Natural killer cell treated with Interleukin-12 subunit alpha and Interleukin-12 subunit beta and Interleukin-15 and Interleukin-18, amount 100 ng/mL, for 72 hours (primary cell): ENCODE measurements at places on chromosomes 16 and 17.

DNA sequence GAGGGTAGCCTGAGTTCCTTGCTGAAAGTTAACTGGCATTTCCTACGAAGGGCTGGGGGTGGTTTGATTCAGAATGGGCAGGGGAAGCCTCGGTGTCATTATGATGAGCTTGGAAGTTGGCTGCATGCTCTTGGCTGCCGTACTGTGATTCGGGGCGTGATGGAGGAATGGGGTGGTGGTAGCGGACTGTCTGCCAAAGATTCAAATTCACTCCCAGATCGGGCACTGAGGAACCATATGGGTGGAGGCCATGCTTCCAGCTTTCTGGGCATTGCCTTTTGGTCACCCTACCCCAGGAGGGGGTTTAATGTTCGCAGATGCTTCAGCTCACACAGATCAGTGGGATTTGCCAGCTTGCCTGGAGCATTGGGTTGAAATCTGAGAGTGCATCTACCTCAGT is 492.8 kb upstream of the EEF2KMT start:
- no peak overlapping the region for H3K4me3 ChIP-seq
- no peak for DNase-seq
- H3K27me3 ChIP-seq, result peaks cover 5% of the 10 kb centered on the region
- no peak overlapping the region for H3K27ac ChIP-seq
- H3K4me1 ChIP-seq, result no peaks in the 10 kb centered on the region

DNA sequence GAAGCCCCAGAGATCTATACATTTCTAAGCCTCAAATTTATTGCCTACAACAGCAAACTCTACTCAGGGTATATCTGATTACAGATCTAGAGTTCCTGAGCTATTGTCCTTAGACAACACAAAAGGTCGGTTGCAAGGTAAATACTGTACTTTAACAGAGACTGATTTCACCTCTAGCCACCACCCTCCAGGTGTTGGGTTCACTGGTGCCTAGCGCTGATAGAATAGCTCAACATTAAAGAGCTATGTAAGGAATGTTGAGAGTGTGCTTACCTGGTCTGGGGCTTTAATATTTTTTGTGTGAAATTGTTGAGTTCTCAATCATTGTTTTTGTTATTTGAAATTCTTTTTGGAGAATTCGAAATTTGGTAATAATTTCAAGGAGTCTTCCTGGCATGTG is 277.0 kb upstream of the PSMD7 start:
- DNase-seq, result no peak
- H3K36me3 ChIP-seq, result no peaks in the 10 kb centered on the region
- no peaks in the 10 kb centered on the region for H3K4me1 ChIP-seq
- no peaks in the 10 kb centered on the region for H3K27me3 ChIP-seq

DNA sequence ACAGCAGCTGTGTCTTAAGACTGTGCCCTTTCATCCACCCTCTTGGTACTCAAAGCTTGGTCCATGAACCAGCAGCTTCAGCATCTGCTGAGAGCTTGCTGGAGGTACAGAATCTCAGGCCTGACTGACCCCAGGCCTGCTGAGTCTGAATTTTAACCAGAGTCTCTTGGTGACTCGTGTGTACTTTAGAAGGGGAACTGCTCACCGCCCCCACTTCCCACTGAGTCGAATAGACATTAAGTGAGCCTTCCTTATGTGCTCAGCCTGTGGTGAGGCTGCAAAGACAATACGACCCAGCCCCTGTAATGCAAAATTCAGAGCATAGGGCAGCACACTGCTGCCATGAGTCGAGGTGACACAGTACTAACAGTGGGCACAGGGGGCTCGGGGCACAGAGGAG is 662.8 kb downstream of the WWOX start:
- no peak overlapping the region for H3K27ac ChIP-seq
- peaks cover 10% of the 10 kb centered on the region for H3K4me1 ChIP-seq
- H3K27me3 ChIP-seq, result peaks cover 28% of the 10 kb centered on the region
- H3K36me3 ChIP-seq, result no peaks in the 10 kb centered on the region
- no peak for DNase-seq

DNA sequence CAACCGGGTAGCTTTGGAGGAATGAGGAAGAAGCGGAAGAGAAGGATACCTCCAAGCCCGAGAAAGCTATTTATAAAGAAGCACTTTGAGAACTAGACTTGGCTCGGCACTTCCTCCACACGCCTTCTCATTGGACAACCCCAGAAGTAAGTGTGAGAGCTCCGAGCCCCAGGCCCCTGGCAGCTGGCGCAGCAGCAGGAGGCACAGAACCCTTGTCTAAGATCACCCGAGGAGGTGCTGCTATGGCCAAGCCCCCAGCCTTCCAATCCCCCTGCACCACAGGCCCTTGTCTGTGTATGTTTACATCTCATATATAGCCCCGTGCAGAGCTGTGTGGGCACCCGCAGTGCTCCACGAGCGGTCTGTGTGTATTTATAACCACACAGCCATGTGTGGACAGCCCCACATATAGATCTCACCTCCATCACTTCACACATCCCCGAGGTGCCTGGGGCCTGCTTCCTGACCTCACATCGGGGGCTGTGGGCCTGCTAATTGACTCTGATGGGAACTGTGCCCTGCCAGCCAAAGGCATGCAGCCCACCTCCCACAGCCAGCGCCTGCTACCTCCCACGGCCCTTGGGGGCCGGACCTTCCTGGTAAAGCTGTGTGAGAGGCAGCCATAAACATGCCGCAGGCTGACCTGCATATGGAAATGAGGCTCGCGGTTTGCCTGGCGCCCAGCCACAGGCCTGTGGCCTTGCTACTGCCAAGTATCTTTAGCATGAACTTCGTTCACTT is 96.1 kb downstream of the C17orf67 start:
- DNase-seq, result peak; percentile 71
- H3K36me3 ChIP-seq, result no peaks in the 10 kb centered on the region
- H3K27me3 ChIP-seq, result peaks cover 38% of the 10 kb centered on the region
- H3K4me3 ChIP-seq, result peak overlapping the region; percentile 44
- peak overlapping the region; percentile 37 for H3K27ac ChIP-seq

DNA sequence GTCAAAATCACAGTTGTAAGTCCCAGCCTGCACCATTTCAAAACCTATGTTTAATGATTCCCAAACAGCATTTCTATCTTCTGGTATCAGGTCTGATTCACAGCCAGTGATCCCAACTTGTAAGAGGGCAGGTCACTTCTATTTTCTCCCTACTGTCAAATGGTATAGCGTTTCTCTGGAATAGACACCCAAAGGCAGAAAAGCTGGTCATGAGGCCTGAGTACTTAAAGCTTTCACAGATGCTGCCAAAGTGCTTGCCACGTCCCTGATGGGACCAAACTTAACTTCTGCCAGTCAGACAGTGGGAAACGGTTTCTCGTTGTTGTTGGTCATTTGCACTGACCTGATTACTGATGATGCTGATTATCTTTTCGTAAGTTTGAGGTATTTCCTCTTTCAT is 43.4 kb downstream of the CYTH1 start:
- H3K36me3 ChIP-seq, result no peaks in the 10 kb centered on the region
- peak overlapping the region; percentile 94 for H3K27ac ChIP-seq
- DNase-seq, result peak; percentile 54
- H3K4me3 ChIP-seq, result peak overlapping the region; percentile 68
- H3K4me1 ChIP-seq, result peaks cover 74% of the 10 kb centered on the region

DNA sequence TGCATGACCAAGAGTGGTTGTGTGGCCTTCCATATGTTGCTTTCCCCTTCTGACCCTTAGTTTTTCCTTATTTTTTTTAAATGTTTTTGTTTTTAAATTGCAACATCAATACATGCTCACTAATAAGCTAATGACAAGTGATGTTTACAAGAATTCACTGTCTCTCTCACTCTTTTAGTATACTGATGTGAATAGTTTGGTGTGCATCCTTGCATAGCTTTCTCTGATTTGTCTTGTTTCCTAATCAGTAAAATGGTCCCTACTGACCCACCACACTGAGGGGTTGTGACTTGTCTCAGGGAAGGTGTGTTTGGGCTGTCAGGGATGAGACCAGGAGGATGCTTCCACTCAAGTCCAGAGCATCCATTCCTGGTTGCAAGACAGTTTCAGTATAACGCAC is 26.0 kb downstream of the CIITA start:
- peaks cover 28% of the 10 kb centered on the region for H3K36me3 ChIP-seq
- DNase-seq, result no peak
- H3K27me3 ChIP-seq, result no peaks in the 10 kb centered on the region
- no peaks in the 10 kb centered on the region for H3K4me1 ChIP-seq
- no peak overlapping the region for H3K27ac ChIP-seq
- H3K4me3 ChIP-seq, result no peak overlapping the region

- no peak overlapping the region for H3K27ac ChIP-seq
- DNase-seq, result no peak
- no peaks in the 10 kb centered on the region for H3K36me3 ChIP-seq
- H3K4me3 ChIP-seq, result no peak overlapping the region
- no peaks in the 10 kb centered on the region for H3K27me3 ChIP-seq
- H3K4me1 ChIP-seq, result no peaks in the 10 kb centered on the region
Measured at GRCh38 chr16:76157629-76158028, 119.6 kb upstream of the CNTNAP4 start.

DNA sequence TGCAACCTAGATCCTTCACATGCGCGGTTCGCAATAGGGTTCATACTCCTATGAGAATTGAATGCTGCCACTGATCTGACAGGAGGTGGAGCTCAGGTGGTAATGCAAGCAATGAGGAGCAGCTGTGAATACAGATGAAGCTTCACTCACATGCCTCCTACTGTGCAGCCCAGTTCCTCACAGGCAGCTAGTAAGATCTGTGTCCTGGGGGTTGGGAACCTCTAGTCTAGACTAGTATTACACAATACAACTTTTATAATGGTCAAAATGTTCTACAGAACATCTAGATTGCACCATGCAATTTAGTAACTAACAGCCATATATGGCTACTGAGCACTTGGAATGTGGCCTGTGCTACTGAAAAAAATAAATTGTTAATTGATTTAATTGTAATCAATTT is 26.7 kb downstream of the ABCA5 start:
- H3K27ac ChIP-seq, result no peak overlapping the region
- H3K4me1 ChIP-seq, result no peaks in the 10 kb centered on the region
- DNase-seq, result no peak
- H3K4me3 ChIP-seq, result no peak overlapping the region

- H3K36me3 ChIP-seq, result peaks cover 38% of the 10 kb centered on the region
- DNase-seq, result no peak
- H3K4me1 ChIP-seq, result peaks cover 20% of the 10 kb centered on the region
- H3K27me3 ChIP-seq, result no peaks in the 10 kb centered on the region
- H3K27ac ChIP-seq, result peak overlapping the region; percentile 13
- peak overlapping the region; percentile 10 for H3K4me3 ChIP-seq
Measured at GRCh38 chr16:58176608-58177352, 21.1 kb downstream of the CSNK2A2 start.

- no peaks in the 10 kb centered on the region for H3K27me3 ChIP-seq
- no peak for DNase-seq
- no peaks in the 10 kb centered on the region for H3K36me3 ChIP-seq
- no peaks in the 10 kb centered on the region for H3K4me1 ChIP-seq
- no peak overlapping the region for H3K4me3 ChIP-seq
- no peak overlapping the region for H3K27ac ChIP-seq
Measured at GRCh38 chr17:80017226-80018010, 18.3 kb downstream of the TBC1D16 start.

GRCh38 chr17:2040219-2040827 is 1.5 kb upstream of the OVCA2 start:
- peaks cover 17% of the 10 kb centered on the region for H3K4me1 ChIP-seq
- H3K36me3 ChIP-seq, result peaks cover 7% of the 10 kb centered on the region
- H3K27ac ChIP-seq, result no peak overlapping the region
- H3K27me3 ChIP-seq, result no peaks in the 10 kb centered on the region

- no peak overlapping the region for H3K27ac ChIP-seq
- DNase-seq, result no peak
- H3K4me1 ChIP-seq, result peaks cover 4% of the 10 kb centered on the region
Measured at GRCh38 chr17:35148144-35148543, 527 bp downstream of the UNC45B start.

- peaks cover 8% of the 10 kb centered on the region for H3K27me3 ChIP-seq
- H3K4me3 ChIP-seq, result no peak overlapping the region
Measured at GRCh38 chr17:34360601-34361270, 2.3 kb downstream of the CCL1 start.

DNA sequence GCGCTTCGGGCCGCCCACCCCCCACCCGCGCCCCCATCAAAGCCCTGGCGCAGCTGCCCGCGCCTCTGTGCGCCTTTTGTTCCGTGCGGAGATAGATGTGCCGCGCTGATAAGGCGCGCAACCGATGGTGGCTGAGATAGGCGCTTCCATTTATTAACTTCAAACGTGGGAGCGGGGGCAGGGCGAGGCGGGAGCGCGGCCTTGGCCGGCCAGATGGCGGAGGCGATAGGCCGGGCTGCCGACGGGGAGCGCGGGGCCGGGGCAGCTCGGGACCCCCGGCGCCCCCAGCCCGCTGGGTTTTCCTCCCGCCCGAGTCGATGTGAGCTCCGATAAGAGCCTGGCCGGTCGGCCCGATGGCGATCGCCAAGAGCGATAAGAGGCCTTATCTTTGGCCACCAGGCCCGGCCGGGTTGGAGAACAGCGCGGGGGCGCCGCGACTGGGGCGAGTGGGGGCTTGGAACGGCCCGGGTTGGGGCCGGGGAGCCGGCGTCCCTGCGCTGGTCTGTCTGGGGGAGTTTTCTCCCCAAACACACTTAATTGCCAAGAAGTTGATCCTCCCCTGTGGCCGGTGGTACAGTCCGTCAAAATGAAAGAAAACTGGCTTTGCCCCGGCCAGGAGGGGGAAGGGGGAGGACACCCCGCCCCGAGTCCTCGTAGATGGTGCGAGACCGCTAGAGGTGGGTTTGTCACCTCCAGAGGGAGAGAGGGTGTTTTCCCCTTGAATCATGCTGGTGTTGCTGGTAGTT is 2.7 kb downstream of the ZFPM1 start:
- H3K36me3 ChIP-seq, result no peaks in the 10 kb centered on the region
- H3K27ac ChIP-seq, result peak overlapping the region; percentile 96
- H3K4me1 ChIP-seq, result peaks cover 33% of the 10 kb centered on the region
- no peaks in the 10 kb centered on the region for H3K27me3 ChIP-seq
- peak; percentile 98 for DNase-seq

DNA sequence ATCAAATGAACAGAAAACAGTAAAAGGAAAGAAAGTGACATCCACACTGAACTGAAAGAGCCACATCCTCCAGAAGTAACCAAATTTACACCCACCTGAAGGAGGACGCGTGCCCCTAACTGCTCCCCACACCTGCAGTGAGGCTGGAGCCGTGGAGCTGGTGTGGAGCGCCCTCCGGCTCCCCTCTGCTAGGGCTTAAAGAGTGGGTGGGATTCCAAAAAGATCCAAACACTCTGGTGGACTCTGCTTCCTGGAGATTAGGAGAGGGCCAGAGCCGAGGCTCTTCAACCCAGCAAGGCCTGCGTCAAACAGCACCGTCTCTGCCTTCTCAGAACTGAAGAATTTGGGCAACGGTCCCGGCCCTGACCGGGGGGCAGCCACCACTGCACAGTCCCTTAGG is 15.2 kb downstream of the CCDC40 start:
- no peak overlapping the region for H3K27ac ChIP-seq
- no peaks in the 10 kb centered on the region for H3K27me3 ChIP-seq
- no peaks in the 10 kb centered on the region for H3K4me1 ChIP-seq
- no peak for DNase-seq

- peak overlapping the region; percentile 40 for H3K4me3 ChIP-seq
- peak overlapping the region; percentile 41 for H3K27ac ChIP-seq
- H3K36me3 ChIP-seq, result peaks cover 11% of the 10 kb centered on the region
- H3K4me1 ChIP-seq, result peaks cover 25% of the 10 kb centered on the region
Measured at GRCh38 chr17:29633886-29634285, 11.2 kb upstream of the CORO6 start.
